ENCODE measurements at places on chromosomes 16 and 17. TPM values are rescaled to one million over a fixed set of nuclear protein-coding genes. Genes with fewer than 3 reads are reported as not detected.

The KCTD13 gene
- total RNA-seq: 24.7 TPM

DNA sequence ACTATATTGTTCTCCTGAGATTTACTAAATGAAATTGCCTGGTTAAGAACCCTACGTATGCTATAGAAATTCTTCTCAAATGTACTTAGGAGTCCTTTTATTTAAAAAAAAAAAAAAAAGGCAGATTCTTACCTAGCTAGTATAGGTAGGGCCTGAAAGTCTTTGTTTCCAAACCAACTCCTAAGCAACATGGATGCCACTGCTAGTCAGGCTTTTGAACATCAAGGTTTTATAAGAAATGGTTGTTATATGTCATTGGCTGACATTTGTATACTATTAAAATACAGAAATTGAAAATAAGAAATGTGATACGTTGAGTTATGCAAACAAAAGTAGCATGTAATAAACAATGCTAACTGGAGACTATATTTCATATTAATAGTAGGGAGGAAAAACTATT, 1.2 kb downstream of the EVI2A start:
- DNase-seq: no peak

The GPR142 gene
- total RNA-seq: not detected

DNA sequence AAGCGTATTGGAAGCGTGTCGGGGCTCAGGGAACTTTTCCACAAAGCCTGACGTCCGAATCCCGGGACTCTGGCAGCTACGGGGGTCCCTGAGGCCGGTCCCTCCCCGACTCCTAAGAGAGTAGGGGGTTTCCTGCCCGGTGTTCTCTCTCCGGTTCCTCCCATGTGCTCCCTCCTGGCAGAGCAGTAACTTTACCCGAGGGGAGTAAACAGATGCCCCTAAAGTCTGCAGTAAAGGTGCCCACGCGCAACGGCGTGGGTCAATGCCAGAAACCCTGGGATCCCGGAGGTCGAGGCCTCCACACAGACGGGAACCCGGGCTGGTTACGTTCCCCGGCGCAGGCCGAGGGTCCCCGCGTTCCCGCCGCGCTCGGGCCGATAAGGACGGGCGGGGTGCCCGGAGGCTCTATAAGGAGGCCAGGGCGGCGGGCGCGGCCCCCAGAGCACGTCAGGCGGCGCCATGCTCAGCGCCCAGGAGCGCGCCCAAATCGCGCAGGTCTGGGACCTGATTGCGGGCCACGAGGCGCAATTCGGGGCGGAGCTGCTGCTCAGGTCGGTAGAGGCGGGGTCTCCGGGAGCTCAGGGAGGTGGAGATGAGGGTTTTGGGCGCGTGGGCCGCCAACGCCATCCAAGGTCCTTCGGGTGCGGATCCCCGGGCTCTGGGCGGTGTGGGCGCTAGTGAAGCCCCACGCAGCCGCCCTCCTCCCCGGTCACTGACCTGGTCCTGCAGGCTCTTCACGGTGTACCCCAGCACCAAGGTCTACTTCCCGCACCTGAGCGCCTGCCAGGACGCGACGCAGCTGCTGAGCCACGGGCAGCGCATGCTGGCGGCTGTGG, at the start of gene HBM:
HBM (plus strand) TSS at position 440 of the 836 bp plus-strand sequence; CDS start at position 460, 20 bp downstream.
- DNase-seq: no peak

The KRTAP2-3 gene
- 4.3 TPM for total RNA-seq

The AATK gene
- 0.33 TPM for total RNA-seq

The CHST5 gene
- total RNA-seq: not detected

DNA sequence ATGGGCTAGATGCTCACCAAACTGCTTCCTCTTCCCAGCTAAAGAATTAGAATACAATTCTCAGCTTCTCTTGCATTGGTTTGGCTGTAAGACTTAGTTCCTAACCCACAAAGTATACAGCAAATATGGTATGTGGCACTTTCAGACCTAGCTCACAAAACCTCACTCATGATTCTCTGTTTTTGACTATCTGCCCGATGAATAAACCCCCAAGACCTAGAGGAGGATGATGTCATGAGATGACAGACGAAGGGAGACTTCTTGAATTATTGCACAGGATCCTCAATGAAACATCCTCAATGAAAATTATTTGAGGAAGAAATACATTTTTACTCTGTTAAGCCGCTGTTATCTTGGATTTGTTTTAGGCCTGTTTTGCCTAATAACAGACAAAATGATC, 14.3 kb downstream of the CNOT1 start:
- no peak for DNase-seq

- DNase-seq: no peak
Observed at GRCh38 chr16:10921536-10922327, 20.5 kb downstream of the DEXI start.

GRCh38 chr17:76548378-76549214, 8.8 kb downstream of the PRCD start:
- DNase-seq: no peak

Data from kidney epithelial cell (primary cell).